Activated CD4-positive, alpha-beta T cell treated with anti-CD3 and anti-CD28 coated beads for 36 hours (primary cell): ENCODE measurements at places on chromosomes 7 and 10. TPM values are rescaled to one million over a fixed set of nuclear protein-coding genes. Genes with fewer than 3 reads are reported as not detected.

Gene LIPK
- not detected for total RNA-seq

Gene OGA
- total RNA-seq: 124 TPM

Gene FERD3L
- total RNA-seq: not detected

Gene EXOC4
- 51.9 TPM for total RNA-seq

DNA sequence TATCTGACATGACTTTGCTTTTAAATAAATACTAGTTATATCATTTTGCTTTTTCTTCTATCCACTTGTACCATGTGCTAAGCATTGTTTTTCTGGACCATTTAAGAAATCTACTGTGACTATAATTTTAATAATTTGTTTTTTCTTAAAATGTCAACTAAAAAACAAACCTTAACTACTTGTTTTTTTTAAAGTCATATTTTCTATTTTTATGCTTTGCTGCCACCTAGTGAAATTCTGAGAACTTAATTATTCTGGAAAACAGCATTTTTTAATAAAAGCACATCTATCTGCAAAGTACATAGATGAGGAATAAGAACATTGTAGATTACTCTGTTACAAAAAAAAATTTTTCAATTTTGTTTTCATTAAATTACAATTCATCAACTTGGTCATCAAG is 47.4 kb downstream of the ORC5 start:
- H3K27me3 ChIP-seq: no peaks in the 10 kb centered on the region
- H3K27ac ChIP-seq: no peak overlapping the region
- DNase-seq: no peak
- H3K4me1 ChIP-seq: no peaks in the 10 kb centered on the region
- H3K4me3 ChIP-seq: no peak overlapping the region
- H3K36me3 ChIP-seq: peaks cover 19% of the 10 kb centered on the region

DNA sequence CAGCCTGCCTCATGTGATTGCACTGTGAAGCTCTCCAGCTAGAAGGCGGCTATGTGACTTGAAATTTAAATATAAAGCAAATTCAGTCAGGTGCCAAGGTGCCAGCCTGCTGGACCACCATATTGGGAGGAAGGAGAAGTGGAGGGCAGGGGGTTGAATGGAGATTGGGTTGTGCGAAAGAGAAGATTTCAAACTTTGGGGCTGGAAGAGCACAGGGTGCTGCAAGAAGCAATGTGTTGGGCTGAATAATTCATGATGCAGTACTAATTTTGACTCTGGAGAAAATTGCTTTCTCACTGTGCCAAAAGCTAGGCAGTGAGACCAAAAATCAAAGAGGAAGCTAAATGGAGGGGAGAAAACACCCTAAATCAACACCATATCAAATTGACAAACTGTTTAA is 335.3 kb downstream of the NRG3 start:
- H3K36me3 ChIP-seq: no peaks in the 10 kb centered on the region
- no peak overlapping the region for H3K27ac ChIP-seq
- no peaks in the 10 kb centered on the region for H3K27me3 ChIP-seq
- no peaks in the 10 kb centered on the region for H3K4me1 ChIP-seq

DNA sequence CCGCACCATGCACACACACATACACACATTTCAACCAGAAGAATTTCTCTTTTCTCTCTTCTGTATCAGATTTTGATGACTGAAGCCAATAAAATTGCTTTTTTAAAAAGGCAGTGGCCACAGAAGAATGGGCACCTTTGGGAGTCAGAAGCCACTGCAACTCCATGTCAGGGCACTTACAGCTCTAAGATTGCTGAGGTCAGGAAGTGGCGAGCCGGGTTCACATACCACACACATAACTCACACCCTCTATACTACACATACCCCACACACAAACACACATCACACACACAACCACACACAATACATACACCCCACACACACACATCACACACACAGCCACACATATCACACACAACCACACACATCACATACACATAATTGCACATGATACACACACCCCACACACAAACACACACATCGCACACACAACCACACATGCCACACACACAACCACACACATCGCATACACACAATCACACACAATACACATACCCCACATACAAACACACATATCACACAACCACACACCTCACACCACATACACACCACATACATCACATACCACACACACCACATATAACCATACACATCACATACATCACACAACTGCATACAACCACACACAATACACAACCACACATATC is 31.2 kb downstream of the GPRIN2 start:
- H3K4me3 ChIP-seq: no peak overlapping the region
- no peak overlapping the region for H3K27ac ChIP-seq
- no peak for DNase-seq
- no peaks in the 10 kb centered on the region for H3K4me1 ChIP-seq
- no peaks in the 10 kb centered on the region for H3K36me3 ChIP-seq
- no peaks in the 10 kb centered on the region for H3K27me3 ChIP-seq

- DNase-seq: no peak
- no peaks in the 10 kb centered on the region for H3K36me3 ChIP-seq
- no peaks in the 10 kb centered on the region for H3K27me3 ChIP-seq
- H3K4me3 ChIP-seq: no peak overlapping the region
- H3K4me1 ChIP-seq: peaks cover 7% of the 10 kb centered on the region
Measured at GRCh38 chr10:63799521-63800300, 278.5 kb downstream of the REEP3 start.
